Nephron progenitor cell (in vitro differentiated cells): ENCODE measurements at places on chromosomes 7 and 10.

DNA sequence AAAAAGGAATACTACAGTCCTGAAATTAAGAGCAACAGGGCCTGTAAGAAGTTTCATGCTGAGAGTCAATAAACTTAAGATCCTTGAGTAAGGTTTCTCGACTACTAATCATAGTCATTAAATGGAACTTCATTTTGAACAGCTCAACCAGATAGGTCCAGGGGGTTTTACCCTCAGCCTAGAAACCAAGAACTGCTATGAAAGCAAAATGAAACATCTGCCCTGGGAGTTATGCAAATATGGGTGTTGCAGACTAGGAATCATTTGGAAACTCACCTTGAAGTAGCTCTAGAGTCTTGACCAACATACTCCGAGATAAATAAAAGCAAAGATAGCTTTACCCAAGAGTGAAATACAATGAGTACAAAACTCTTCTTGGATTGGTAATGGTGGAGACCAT lies 128.0 kb downstream of the HGF start:
- DNase-seq, result no peak

- no peak for DNase-seq
Observed at GRCh38 chr7:9711259-9711918, 1262.3 kb upstream of the PHF14 start.

DNA sequence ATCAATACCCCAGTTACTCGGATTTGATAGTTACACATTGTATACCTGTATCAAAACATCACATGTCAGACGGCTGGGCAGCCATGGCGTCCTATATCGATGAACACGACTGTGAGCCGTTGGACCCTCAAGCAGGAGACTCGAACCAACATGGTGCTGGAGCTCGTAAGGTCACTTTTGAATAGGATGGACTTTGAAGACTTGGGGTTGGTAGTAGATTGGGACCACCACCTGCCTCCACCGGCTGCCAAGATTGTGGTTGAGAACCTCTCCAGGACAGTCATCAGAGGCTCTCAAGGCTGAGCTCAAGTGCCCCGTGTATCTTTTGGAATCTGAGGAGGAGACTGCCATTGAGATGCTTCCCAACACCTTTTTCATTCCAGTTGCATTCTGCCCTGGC lies 1.9 kb upstream of the RINT1 start:
- no peak for DNase-seq

- DNase-seq, result no peak
Observed at GRCh38 chr10:87603769-87604168, 55.9 kb upstream of the PAPSS2 start.

GRCh38 chr10:1214071-1214675 lies 158.0 kb downstream of the WDR37 start:
- DNase-seq, result no peak

- DNase-seq, result no peak
Observed at GRCh38 chr7:131957338-131958020, 401.1 kb upstream of the PODXL start.

DNA sequence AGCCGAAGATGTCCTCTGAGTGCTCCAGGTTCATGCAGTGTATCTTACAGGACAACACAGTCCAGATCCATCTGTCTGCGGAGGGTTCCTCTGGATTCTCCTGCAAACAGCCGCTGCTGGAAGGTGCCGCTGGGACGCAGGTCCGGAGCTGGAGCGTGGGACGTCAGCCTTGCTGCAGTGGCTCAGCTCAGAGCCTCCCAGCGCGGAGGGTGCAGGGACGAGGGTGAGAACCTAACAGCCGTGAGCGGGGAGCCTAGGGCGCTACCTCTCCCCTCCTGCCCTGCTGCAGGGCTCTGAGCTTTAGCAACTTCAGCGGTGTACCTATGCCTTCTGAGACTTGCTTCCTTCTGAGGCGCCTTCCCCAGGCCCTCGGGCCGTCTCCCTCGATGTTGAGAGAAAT lies 137.6 kb upstream of the TMEM72 start:
- no peak for DNase-seq

GRCh38 chr7:68425377-68425776 lies 1172.9 kb upstream of the AUTS2 start:
- DNase-seq, result no peak

DNA sequence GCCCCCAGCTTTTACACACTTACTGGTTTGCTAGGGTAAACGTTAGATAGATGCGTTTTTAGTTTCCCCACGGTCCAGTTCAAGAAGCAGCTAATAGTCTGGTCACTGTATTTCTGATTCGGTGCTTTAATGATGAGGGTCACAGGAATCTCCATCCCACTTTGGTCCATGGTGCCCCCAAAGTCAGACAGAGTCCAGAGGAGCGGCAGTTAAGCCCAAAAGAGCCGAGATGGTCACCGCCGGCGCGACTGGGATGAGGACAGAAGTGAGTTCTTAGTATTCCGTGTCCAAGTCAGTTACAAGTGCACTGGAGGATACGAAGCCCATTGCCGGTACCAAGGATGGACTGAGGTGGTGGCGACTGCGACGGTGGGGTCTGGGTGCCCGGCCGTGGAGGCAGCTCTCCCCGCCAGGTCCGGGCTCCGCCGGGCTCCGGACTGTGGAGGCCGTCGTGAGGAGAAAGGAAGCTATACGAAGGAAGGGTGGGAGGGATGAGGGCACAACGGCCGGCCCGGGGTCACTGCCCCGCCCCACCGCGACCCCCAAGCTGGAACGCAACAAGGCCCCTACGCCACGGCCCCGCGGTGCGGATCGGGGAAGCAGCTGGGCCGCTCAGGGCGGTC lies 663 bp downstream of the HERPUD2 start:
- no peak for DNase-seq

DNA sequence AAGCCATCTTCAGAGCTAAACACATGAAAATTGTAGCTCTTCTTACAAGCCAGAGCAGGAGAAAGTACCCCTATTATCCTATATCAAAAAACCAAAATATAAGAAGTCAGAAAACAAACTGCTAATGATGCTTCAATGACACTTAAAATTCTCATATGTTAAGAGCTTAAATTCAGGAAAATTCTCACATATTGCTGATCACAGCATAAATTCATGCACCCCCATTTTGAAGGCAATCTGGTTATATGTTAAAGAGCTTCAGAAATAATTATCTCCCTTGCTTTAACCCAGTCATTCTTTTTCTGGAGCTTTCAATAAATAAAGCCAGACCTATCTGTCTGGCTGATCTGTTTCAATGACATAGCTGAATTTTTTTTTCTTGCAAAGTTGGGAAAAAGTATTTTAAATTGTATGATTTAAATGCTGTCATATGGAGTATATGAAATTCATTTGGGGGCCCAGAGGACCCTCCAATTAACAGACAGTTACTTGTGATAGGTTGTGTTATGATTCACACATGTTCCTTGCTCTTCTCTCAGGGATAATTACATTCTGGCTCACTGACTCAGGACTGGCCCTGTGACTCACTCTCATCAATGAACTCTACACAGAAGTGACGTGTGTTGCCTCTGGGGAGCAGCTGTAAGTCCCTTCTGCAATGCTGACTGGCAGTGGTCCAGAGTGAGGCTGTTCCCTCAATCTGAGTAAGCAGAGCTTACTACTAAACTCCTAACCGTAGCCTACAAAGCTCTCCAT lies 85.2 kb downstream of the HGF start:
- peak; percentile 8 for DNase-seq

GRCh38 chr7:47446871-47447466 lies 134.9 kb downstream of the TNS3 start:
- DNase-seq, result no peak

GRCh38 chr10:98374217-98374985 lies 40.6 kb downstream of the PYROXD2 start:
- no peak for DNase-seq

DNA sequence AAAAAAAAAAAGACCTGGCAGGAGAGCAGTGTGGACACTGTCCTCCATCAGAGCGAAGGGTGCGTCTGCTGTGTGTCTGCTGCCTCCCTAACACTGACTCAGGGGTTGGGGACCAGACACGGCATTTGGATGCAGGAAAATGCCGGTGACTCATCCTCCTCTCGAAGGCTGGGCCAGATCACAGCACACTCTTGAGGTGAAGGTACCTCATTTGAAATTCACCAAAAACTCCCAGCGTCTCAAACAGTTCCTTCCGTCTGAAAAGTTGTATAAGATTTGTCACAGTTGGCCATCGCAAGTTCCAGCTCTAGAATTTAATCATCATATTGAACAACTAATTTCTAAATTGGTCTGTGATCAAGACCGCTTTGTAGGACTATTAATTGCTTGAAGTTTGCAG lies 118.1 kb upstream of the LYZL2 start:
- no peak for DNase-seq

GRCh38 chr10:26555719-26556368 lies 117.7 kb downstream of the APBB1IP start:
- no peak for DNase-seq
